Left lung (tissue), 14 donors: ENCODE measurements at places on chromosomes 2 and 18. TPM values are rescaled to one million over a fixed set of nuclear protein-coding genes. Genes with fewer than 3 reads are reported as not detected.

VIT gene
- 1.1 TPM for total RNA-seq

IL1A gene
- 0.50 TPM for total RNA-seq

HOXD4 gene
- total RNA-seq, result 0.17 TPM

CPSF3 gene
- total RNA-seq, result 30.3 TPM

CLEC4F gene
- total RNA-seq, result 0.31 TPM

LRATD1 gene
- total RNA-seq, result 3.3 TPM

ZNF514 gene
- 15.6 TPM for total RNA-seq

C2orf15 gene
- total RNA-seq, result 4.0 TPM

RPL37A gene
- total RNA-seq, result 1,986 TPM

CEBPZOS gene
- total RNA-seq, result 33.1 TPM

ZNF804A gene
- total RNA-seq, result 0.86 TPM

POTEI gene
- total RNA-seq, result not detected

DLGAP1 gene
- 4.0 TPM for total RNA-seq

TOGARAM2 gene
- total RNA-seq, result 1.5 TPM

HOXD9 gene
- total RNA-seq, result 1.1 TPM

LCT gene
- 0.09 TPM for total RNA-seq

CD8B gene
- total RNA-seq, result not detected
